ENCODE measurements at places on chromosomes 1 and 21.

DNA sequence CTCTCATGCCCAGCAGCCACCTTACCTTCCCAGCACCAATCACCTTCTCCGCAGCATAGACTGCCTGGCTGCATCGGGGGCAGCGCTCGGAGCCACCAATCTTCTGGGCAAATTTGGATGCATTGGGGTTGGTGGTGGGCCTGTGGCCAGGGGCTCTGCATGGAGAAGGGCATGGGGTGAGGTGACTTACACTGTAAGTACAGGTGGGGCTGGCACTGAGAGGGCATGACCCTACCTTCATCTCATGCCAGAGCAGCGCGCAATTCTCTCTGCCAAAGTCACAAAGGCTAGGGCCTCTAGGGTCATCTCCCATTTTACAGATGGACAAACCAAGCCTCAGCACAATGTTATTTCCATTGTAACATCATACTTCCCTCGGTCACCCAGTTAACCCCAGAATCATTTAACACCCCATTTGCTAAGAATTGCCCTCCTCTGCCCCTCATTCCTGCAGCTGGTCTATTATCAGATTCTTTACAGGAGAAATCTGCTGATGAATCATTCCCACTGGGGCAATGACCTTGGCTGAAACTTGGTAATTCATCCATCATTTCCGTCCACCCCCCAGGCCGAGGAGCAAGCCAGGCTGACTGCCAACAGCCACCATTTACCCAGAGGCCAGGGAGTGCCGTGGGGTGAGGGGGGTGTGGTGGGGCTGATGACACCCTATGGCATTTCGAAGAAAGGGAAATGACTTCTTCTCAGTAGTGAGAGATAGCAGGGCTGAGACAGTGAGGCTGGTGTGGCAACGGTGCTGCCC, 17.9 kb downstream of the CSRP1 start:
- no peak for DNase-seq

DNA sequence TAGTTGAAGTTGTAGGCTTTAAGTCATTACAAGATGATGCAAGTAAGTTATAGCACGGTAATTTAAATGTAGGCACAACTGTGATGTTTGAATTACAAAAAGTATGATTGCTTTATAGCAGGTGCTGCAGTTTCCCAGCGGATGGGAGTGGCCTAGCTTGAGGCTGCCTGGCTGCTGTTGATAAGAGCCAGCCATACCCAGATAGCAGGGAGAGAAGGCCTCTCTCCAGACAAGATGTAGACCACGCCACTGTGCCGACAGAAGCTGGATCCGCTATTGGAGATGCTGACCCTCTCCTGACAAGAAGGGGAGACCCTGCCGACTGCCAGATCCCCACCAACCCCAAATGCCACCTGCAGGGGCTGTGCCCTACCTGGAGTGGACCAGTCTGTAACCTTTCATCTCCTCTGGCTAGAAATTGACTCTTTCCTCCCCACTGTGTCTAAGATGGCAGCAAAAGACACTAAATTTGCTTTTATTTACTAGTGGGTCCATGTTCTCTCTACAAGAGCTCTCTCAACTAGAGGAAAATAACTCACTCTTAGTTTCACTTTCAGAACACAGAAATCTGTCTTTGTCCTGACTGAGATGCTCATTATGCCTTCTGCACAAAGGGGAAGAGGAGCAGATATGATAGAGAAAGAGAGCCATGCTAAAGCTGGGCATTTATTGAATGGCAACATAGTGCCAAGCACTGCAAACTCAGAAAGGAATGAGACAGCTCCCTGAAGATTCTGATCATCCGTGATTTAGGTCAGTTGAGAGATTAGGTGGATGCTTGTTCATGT, 127.9 kb downstream of the URB2 start:
- no peak for DNase-seq

DNA sequence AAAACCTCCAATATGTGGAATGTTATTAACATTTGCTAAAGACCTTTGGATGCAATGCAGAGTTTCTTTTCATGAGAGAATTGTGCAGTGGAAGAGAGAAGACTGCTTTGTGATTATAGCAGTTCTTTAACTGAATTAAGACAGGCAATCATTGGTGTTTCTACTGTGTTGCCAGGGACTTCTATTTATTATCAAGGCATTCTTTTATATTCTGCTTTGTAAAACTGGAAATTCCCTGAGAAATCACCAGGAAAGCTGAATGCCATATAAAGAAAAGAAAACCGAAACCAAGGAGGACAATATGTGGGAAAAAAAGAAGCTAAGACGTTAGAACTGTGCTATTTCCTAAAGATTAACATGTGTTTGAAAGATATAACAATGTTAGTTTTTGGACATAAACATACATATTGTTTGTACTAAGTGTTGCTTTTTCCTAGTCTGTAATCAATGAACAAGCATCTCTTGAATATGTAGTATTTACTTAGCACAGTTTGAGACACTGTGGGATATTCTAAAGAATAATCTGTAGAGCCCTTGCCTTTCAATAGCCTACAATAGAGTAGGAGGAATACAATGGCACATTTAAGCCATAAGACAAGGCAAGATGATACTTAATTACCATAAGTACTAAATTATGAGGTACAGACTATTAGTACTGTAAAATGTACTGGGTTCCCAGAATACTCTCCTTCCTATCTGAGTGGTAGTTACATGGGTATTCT, 47.1 kb downstream of the EXTL2 start:
- DNase-seq = no peak

GRCh38 chr1:177181280-177181630, 10.5 kb downstream of the BRINP2 start:
- DNase-seq = no peak

- DNase-seq = no peak
Measured at GRCh38 chr1:61182049-61182448, 99.7 kb downstream of the NFIA start.

DNA sequence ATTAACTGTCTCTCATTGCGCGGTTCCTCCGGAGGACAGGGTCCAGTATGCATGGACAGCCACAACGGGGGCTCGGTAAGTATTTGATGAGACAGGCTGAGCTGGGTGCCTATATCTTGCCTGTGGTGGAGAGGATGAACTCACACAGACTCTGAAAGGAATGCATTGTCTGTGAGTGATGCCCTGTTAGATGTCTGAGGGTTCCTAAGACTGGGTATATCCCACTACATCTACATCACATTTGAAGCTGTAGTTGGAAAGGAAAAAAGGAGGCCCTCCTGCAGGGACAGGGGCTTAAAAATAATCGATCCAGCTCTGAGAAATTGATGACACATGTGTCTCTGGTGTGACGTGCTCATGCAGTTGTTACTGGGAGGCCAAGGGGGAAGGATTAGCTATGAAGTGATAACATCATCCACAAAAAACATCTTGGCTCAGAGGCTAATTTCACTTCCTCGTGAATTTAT, 1.9 kb downstream of the ADARB1 start:
- no peak for DNase-seq

- no peak for DNase-seq
Measured at GRCh38 chr1:86114816-86115400, 41.7 kb downstream of the COL24A1 start.

GRCh38 chr1:89649783-89650182, 16.9 kb downstream of the LRRC8C start:
- DNase-seq = no peak

- no peak for DNase-seq
Measured at GRCh38 chr1:28066393-28067154, 21.8 kb downstream of the EYA3 start.

DNA sequence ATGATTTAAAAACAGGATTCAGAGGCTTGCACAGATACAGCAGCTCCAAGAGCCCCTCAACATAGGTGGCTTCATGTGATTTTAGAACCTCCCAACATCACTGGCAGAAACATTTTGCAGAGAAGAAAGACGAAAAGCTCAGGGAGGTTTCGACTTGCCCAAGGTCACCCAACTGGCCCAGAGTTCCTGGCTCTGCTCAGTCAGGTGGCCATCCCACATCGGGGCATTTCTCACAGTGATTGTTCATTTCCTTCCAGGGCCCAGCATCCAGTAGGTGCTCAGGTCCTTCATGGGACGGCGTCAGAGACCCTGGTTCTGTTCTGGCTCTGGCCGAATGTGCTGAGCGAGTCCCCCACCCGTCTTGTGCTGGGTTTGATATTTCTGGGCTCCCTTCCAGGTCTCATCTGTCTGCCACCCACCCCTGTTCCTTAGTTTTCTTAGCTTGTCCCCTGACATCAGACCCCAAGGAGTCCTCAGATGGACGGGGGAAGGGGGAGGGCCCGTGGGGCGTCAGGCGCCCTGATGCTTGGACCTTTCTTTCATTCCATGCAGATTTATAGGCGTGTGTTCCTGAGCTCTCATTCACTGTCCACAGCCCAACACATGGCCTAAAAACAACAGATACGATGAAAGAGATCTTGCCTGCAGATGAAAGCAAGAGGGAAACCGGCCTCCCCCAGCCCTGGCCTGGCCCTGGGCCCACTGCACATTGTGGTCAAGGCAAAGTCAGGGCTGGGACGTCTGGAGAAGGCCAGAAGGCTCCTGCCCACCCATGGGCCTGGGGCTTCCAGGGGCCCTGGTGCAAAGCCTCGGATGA, 123.1 kb upstream of the ZBTB40 start:
- DNase-seq = no peak

GRCh38 chr21:35779690-35780570, 280.4 kb downstream of the SETD4 start:
- no peak for DNase-seq

DNA sequence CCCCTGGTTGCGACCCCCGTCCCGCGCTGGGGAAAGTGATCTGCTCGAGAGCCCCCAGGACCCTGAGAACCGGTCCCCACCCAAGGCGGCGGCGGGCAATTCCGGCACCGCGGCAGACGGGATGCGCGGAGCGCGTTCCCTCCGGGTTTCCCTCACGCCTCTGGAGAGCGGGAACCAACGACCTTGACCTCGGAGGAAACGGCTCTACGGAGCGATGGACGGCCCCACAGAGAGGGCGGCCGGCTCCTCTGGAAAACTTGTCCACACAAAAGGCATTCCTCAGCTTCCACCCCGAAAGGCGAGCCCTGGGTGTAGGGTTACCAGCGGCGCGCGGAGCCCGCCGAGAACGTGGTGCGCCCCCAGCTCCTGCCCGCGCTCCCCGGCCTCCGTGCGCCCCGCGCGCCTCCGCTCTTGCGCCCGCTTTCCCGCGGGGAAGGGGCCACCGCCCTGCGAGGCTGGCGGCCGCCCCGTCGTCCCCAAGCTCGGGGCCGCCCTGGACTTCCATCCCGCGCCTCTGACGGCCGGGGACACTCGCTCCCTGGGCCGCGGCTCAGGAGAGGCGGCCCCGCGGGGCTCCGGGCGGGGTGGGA, 391 bp upstream of the KIAA1614 start:
- no peak for DNase-seq

DNA sequence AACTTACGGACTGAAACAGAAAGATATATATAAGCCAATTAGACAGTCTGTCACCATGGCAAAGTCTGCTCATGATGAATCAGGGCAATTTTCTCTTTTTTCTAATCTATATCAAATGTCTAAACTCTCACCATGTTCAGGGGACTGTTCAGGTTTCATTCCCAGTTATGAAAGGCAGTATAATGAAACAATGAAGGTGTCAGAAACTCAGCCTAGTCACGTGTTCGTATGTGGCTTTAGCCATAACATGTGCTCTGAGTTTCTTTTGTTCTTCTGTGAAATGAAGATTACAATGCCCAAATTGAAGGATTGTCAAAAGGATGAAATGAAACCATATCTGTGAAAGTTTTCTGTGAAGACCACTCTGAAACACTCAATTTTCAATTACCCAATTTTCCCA, 392.9 kb downstream of the DSCAM start:
- no peak for DNase-seq

DNA sequence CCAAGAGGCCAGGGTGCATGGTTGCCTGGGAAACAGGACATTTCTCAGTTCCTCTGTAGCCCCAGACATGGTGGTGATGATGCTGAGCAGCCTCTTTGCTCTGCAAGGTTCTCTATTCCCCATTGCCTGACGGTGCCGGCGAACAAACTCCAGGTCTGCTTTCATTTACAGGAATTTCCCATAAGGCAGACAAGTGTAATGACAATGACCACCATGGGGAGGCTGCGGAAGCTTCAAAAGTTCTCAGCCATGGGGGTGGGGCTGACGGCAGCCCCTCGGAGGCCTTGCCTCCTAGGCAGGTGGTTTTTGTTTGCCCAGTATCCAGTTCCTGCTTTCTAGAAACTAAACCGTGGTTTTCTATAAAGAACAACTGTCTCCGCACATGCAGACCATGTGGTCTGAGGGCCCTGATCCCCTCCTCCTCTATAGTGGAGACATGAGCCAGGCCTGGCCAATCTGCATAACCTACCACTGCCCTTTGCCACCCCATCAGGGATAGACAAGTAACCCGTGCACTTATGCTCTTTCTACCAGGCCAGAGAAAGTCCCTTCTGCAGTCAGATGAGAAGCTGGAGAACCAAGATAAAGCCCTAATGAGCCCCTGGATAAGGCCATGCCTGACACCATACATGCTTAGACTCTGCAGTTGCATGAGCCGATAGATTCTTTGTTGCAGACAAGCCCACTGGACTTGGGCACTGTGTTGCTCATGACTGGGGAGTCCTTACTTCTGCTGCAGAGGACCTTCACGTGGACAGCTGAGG, 54.1 kb downstream of the LDLRAD2 start:
- no peak for DNase-seq

DNA sequence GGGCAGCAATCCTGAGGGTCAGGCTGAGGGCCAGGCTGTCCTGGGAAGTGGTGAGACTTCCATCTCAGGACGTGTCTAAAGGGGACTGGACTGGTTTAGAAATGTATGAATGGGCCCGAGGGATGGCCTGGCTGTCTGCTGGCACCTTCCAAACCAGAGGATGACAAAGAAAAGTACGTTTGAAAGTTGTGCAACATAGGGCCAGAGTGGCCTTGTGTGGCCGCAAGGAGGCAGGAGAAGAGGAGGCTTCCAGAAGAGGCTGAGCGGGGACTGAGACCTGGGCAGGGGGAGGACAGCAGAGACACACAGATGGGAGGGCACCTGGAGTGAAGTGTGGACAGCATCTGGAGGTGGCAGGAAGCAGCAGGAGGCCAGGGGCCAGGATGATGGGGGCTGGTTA, 2.6 kb upstream of the SYTL1 start:
- no peak for DNase-seq

GRCh38 chr1:32014199-32014947, 705 bp downstream of the KHDRBS1 start:
- no peak for DNase-seq

DNA sequence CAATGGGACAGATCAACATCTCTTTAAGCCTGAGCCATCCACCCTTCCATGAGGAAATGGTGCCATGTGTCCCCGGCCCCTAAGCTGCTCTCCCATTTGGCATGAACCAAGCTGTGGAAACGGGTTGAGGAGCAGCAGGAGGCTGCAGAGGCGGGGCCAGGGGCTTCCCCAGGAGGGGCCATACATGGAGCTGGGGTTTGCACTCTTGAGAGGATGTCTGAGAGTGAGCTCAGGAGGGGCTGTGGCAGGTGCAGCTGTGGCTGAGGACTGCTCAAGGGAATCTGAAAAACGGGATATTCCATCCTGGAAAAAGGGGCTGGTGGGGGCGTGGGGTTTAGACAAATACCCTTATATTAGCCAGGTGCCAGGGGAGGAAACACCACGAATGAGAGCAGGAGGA, 7.1 kb upstream of the CLEC20A start:
- DNase-seq = no peak

DNA sequence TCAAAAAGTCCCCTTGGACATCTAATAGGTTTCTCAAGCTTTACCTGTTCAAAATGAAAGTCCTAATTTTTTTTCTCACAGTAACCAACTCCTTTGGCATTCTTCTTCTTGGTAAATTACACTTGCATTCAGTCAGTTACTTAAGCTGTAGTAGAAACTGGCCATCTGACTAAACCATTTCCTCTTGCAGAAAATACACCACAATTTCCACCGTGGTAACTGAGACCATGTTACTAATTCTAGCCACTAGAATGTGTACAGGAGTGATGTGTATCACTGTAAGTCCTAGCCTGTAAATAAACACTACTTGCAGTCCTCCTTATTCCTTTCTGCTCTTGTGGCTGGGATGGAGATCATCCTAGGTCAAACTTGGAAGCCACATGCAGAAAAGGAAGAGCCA, 965.4 kb upstream of the TMPRSS15 start:
- DNase-seq = no peak

Measured in hypothalamus (tissue), 51 donors.